Sigmoid colon (tissue), 7 donors: ENCODE measurements at places on chromosomes 16 and 17. TPM values are rescaled to one million over a fixed set of nuclear protein-coding genes. Genes with fewer than 3 reads are reported as not detected.

GRCh38 chr17:6780001-6780400 lies 4.0 kb downstream of the FBXO39 start:
- DNase-seq, result no peak
- peaks cover 8% of the 10 kb centered on the region for H3K27me3 ChIP-seq
- no peaks in the 10 kb centered on the region for H3K4me1 ChIP-seq
- H3K27ac ChIP-seq, result no peak overlapping the region
- H3K4me3 ChIP-seq, result no peak overlapping the region

GRCh38 chr16:64866021-64866420 lies 255.8 kb downstream of the CDH11 start:
- H3K36me3 ChIP-seq, result no peaks in the 10 kb centered on the region
- H3K4me1 ChIP-seq, result peaks cover 19% of the 10 kb centered on the region
- H3K27me3 ChIP-seq, result no peaks in the 10 kb centered on the region
- H3K27ac ChIP-seq, result no peak overlapping the region

DNA sequence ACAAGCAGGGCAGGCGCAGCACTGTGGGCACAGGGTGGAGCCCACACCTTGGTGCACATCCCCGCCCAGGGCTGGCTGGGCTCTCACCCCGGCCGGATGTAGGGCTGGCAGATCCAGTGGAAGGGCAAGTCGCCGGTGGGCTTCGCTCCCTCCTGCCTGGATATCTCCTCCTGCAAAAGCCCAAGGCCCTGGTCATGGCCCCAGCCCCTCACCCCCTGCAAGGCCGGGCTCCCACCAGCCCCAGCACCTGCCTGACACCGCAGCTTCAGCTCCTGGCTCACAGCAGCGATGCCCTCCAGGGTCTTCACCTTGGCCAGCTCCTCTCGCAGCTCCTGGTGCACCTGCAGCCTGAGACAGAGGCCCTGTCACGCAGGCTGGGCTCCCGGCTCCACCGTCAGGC lies 5.0 kb downstream of the DUS1L start:
- no peak overlapping the region for H3K27ac ChIP-seq
- H3K36me3 ChIP-seq, result peaks cover 33% of the 10 kb centered on the region
- DNase-seq, result no peak
- no peak overlapping the region for H3K4me3 ChIP-seq
- H3K4me1 ChIP-seq, result peaks cover 20% of the 10 kb centered on the region

- DNase-seq, result peak; percentile 27
- H3K4me3 ChIP-seq, result no peak overlapping the region
- H3K27ac ChIP-seq, result no peak overlapping the region
- H3K27me3 ChIP-seq, result no peaks in the 10 kb centered on the region
- peaks cover 23% of the 10 kb centered on the region for H3K36me3 ChIP-seq
Measured at GRCh38 chr17:21177401-21177800, 36.6 kb downstream of the TMEM11 start.

DNA sequence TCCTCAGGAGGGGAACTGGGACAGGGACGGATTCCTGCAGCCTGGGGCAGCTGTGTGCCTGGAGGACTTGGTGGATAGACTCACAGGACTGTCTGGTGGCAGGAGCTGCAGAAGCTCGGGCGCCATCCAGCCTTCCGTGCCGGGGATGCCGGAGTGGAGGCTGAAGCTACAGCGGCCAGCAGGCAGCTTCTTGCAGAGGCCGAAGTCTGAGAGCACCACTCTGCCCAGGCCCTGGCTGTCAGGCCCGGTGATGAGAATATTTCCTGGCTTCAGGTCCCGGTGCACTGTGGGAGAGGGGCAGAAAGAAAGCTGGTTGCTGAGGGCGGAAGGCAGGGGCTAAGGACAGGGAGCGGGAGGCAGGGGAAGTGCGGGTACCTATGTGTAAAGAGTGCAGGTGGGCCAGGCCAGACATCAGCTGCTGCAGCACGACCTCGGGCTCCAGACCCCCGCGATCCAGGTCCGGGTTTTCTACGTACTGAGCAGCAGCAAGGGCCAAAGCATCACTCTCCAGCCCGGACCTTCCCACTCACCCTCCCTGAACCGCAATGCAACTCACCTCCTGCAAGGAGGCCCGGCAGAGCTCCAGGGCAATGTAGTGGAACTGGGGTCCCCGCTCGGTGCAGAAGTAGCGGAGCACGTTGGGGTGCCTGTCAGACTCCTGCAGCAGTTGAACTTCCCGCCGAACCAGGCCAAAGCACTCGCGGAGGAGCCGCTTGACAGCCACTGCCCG lies 16.1 kb downstream of the PLK1 start:
- no peaks in the 10 kb centered on the region for H3K27me3 ChIP-seq
- no peak overlapping the region for H3K27ac ChIP-seq
- H3K4me3 ChIP-seq, result no peak overlapping the region
- H3K36me3 ChIP-seq, result peaks cover 14% of the 10 kb centered on the region
- H3K4me1 ChIP-seq, result peaks cover 8% of the 10 kb centered on the region

DNA sequence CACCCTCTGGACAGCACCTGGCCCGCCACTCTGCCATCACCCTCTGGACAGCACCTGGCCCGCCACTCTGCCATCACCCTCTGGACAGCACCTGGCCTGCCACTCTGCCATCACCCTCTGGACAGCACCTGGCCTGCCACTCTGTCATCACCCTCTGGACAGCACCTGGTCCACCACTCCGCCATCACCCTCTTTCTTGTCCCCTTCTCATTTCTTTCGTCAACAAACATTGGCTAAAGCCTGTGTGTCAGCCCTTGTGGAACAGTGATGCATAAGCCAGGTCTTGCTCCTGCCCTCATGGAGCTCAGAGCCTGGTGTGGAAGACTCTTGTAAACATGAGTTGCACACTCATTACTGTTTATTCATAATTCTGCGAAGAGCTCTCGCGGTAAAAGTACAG lies 31.2 kb downstream of the CDK5R1 start:
- peak; percentile 14 for DNase-seq
- H3K27ac ChIP-seq, result no peak overlapping the region
- H3K4me3 ChIP-seq, result no peak overlapping the region
- H3K4me1 ChIP-seq, result peaks cover 14% of the 10 kb centered on the region
- no peaks in the 10 kb centered on the region for H3K27me3 ChIP-seq
- no peaks in the 10 kb centered on the region for H3K36me3 ChIP-seq

GRCh38 chr17:31224366-31224765 lies 72.7 kb downstream of the OMG start:
- H3K27me3 ChIP-seq, result no peaks in the 10 kb centered on the region
- H3K4me3 ChIP-seq, result no peak overlapping the region
- H3K27ac ChIP-seq, result no peak overlapping the region
- peaks cover 2% of the 10 kb centered on the region for H3K36me3 ChIP-seq
- no peak for DNase-seq

DNA sequence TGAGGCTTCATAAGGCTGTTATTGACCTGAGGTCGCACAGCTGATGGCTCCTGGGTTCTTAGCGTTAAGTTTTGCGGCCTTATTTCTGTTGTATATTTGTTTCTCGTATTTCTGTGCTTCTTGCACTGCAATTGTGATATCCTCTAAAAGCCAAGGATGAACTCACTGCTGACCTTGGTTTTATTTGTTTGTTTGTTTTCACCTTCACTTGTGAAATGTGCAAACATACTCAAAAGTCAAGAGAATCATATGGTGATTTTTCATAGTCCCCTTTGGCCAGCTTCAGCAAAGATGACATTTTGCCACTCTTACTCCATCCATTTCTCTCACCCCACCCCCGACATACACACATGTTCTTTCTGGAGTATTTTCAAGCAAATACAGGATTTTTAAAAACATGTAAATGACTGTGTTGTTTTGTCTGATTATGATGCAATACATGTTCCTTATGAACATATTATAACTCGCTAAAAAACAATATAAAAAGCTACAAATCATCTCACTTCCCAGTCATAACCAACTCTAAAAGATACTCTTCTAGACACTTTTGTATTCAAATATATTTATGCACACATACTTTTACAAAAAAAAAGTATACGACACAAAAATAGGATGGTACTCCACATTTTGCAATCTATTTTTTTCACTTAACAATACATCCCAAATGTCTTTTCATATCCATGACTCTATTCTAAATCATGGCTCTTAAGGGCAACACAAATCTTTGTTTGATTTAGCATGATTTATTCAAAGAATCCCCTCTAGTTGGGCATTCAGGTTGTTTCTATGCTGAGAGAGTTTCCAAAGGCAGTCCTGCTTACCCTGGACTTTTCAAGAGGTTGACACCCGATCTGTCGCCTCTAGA lies 5.7 kb upstream of the ZCCHC14 start:
- H3K27me3 ChIP-seq, result no peaks in the 10 kb centered on the region
- no peak overlapping the region for H3K27ac ChIP-seq
- H3K36me3 ChIP-seq, result no peaks in the 10 kb centered on the region
- no peak overlapping the region for H3K4me3 ChIP-seq

DNA sequence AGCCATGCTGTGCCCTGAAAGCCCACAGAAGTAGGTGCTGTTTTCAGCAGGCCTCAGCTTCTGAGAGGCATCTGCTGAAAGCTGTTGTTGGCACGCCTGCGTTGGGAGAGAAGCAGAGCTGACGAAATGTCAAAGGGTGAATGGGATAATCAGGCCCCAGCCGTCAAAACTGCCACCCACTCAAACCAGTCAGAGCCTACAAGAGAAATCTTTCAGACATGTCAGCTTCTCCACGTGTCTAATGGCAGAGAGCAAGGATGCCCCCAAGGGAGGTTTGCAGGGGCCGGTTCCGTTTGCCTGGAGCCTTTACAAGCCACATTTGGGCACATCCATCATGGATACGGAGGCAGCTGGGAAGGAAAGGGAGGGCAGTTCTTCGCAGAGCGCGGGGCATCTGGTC lies 568.2 kb upstream of the EEF2KMT start:
- no peaks in the 10 kb centered on the region for H3K36me3 ChIP-seq
- H3K27me3 ChIP-seq, result no peaks in the 10 kb centered on the region
- no peak overlapping the region for H3K27ac ChIP-seq
- no peak for DNase-seq
- no peak overlapping the region for H3K4me3 ChIP-seq
- H3K4me1 ChIP-seq, result no peaks in the 10 kb centered on the region

GRCh38 chr16:8960788-8961109 lies 3.0 kb downstream of the USP7 start:
- no peak overlapping the region for H3K4me3 ChIP-seq
- no peaks in the 10 kb centered on the region for H3K27me3 ChIP-seq
- DNase-seq, result no peak
- H3K27ac ChIP-seq, result peak overlapping the region; percentile 15
- no peaks in the 10 kb centered on the region for H3K36me3 ChIP-seq

- peak; percentile 58 for DNase-seq
- H3K4me1 ChIP-seq, result peaks cover 16% of the 10 kb centered on the region
- H3K27me3 ChIP-seq, result no peaks in the 10 kb centered on the region
- H3K27ac ChIP-seq, result no peak overlapping the region
Measured at GRCh38 chr17:38914741-38915638, 10.4 kb upstream of the LASP1NB start.

DNA sequence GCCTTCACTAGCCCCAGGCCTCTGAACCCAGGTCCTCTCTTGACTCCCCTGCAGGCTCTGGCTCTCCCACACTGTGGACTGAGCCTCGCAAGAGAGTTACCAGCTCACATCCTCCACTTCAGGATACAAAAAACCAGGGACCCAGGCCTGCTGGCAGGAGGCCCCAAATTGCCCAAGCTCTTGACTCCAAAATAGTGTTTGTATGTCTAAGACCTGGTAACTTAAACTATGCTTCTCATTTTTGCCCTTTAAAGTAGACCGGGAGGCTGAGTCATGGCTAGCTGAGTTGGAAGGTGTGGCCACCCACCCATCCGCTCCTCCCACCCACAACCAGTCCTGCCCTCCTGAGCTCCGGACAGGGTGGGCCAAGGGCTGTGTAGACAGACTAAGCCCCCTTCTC lies 250.0 kb downstream of the SOX9 start:
- no peaks in the 10 kb centered on the region for H3K36me3 ChIP-seq
- DNase-seq, result no peak
- H3K4me3 ChIP-seq, result no peak overlapping the region
- no peaks in the 10 kb centered on the region for H3K27me3 ChIP-seq
- H3K4me1 ChIP-seq, result no peaks in the 10 kb centered on the region

- H3K4me1 ChIP-seq, result peaks cover 26% of the 10 kb centered on the region
- no peak for DNase-seq
- H3K36me3 ChIP-seq, result no peaks in the 10 kb centered on the region
Measured at GRCh38 chr16:89705006-89705405, 3.5 kb upstream of the SPATA2L start.

DNA sequence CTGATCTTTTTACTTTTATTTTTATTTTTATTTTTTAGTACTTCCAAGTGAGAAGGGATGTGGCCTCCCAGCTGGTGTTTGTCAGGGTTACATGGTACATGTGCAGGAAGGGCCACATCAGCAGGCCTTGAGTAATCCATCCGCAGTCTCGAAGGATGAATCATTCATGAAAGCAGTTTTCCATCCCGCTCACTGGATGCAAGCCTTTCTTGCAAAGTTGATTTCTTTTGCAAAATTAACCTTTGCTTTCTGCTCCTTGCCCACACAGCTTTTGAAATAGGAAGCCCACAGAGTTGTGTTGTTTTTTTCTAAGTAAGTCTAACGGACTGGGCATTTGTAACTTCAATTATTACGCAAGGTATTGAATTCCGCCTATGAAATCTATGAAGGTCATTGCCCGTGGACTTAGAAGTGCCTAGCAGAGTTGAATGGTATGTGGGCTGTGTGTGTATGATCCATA lies 157.4 kb downstream of the PRKCA start:
- H3K4me3 ChIP-seq, result no peak overlapping the region
- H3K27me3 ChIP-seq, result no peaks in the 10 kb centered on the region
- peak overlapping the region; percentile 32 for H3K27ac ChIP-seq
- peak; percentile 92 for DNase-seq
- H3K36me3 ChIP-seq, result no peaks in the 10 kb centered on the region

DNA sequence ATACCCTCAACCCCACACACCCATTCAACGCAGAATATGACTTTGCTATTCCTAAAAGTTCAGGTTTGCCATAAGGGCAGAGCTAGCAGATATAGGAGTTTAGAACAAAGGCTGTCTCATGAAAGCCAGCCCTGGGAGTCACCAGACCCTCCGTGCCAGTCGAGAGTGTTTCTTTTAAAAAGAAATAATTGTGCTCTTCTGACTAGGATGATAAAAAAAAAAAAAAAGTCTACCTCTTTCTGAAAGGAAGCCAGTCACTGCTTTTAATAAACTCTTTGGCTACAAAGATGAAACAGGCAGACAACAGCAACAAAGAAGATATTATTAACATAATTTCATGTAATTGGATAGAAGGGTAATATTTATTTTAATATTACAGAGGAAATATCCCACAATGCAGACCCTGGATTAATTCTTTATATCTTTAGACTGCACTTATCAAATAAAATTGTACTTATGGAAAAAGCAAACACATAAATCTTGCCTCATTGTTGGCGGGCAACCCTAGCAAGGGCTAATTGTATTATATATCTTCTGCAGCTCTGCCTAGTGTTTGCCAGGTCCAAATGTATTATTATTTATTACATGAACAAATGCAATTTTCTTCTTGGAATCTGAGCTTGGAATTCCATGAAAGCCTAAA lies 277.5 kb upstream of the DYNLRB2 start:
- H3K27me3 ChIP-seq, result no peaks in the 10 kb centered on the region
- no peak overlapping the region for H3K4me3 ChIP-seq
- no peaks in the 10 kb centered on the region for H3K36me3 ChIP-seq
- DNase-seq, result no peak

GRCh38 chr17:2146132-2146871 lies 91.4 kb downstream of the HIC1 start:
- no peaks in the 10 kb centered on the region for H3K27me3 ChIP-seq
- H3K27ac ChIP-seq, result no peak overlapping the region
- H3K4me1 ChIP-seq, result no peaks in the 10 kb centered on the region

- H3K27me3 ChIP-seq, result no peaks in the 10 kb centered on the region
- H3K36me3 ChIP-seq, result no peaks in the 10 kb centered on the region
- no peaks in the 10 kb centered on the region for H3K4me1 ChIP-seq
- H3K27ac ChIP-seq, result no peak overlapping the region
- DNase-seq, result no peak
- H3K4me3 ChIP-seq, result no peak overlapping the region
Measured at GRCh38 chr16:79632289-79632688, 31.8 kb upstream of the MAF start.

Gene KAT7
- 31.9 TPM for total RNA-seq

Gene PLD2
- 12.5 TPM for total RNA-seq

Gene CAPNS2
- total RNA-seq, result 0.83 TPM

Gene CCNF
- total RNA-seq, result 0.71 TPM
